ENCODE measurements at places on chromosomes 4 and X.

DNA sequence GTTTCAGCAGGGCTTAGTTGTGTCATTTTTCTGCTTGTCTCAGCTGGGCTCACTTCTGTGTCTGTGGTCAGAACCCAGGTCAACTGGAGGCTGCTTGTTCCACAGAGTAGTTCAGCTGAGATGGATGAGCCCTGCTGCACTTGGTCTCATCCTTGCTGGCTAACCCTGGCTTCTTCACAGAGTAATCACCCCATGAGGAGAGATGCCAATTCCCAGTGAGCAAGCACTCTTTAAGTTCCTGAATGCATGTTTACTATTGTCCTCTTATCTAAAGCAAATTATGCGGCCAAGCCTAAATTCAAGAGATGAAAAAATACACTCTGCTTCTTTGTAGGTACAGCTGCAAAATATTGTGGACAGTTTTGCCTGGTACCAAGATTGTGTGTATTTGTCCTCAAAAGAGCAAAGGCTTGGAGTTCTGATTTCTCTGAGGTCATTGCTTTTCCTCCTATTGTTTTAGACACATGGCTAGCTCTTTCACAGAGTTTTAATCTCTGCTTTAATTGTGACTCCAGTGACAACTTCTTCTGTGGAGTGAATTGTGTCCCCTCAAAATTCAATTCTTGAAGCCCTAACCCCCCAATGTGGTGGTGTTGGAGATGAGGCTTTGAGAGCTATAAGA lies 236.6 kb upstream of the ANKRD50 start:
- DNase-seq = no peak

GRCh38 chr4:139528377-139529005 lies 27.5 kb downstream of the SETD7 start:
- no peak for DNase-seq

DNA sequence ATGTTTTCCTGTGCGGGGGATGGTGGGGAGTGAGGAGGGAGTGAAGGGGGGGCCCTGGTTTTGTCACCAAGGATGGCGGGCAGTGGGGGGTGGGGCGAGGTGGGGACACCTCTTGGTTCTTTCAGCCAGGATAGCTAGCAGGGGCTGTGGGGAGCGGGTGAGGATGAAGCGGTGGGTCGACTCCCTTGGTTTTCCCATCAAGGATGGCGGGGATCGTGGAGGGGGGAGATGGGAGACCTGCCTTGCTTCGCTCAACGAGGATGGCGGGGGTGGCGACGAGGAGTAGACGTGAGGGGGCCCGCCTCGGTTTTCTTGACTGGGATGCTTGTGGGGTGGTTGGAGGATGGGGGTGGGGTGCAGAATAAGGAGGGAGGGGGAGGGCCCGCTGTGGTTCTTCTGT lies 643 bp downstream of the FHL1 start:
- DNase-seq = no peak

DNA sequence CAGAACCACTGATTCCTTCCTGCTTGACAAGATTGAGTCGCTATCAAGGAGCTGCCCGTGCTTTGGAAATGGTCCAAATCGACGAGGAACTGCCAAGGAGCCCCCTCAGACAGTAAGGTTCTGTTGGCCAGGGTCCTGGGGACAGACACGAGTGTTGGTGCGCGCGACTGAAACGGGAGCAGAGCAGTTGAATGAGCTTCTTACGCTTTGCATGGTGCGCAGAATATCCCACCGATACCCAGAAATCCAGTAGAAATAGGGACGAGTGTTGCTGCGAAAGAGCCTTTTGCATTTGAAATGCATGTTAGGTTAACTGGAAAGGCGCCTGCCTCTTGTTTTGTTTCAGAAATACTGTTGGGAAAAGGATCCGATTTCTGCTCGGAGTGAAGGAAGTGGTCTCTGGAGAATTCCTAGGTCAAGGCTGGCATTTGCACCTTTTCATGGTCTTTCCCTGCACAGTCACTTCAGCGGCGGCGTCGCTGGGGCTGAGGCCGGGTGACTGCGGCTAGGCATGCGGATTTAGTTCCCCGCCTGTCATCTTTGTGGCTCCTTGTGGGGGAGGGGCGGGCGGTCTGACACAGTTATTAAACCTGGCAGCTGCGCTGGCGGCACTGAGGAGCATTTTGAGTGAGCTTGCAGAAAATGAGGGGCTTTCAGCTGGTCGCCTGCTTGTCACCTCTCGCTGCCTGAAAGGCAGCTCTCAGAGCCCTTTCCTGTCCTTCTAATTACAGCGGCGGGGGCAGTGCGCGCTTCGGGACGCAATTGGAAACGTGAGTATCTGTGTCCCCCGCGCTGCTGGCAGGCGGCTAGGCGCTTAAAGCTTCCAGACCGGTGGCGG lies 51.5 kb upstream of the TRIM2 start:
- DNase-seq = peak; percentile 13

DNA sequence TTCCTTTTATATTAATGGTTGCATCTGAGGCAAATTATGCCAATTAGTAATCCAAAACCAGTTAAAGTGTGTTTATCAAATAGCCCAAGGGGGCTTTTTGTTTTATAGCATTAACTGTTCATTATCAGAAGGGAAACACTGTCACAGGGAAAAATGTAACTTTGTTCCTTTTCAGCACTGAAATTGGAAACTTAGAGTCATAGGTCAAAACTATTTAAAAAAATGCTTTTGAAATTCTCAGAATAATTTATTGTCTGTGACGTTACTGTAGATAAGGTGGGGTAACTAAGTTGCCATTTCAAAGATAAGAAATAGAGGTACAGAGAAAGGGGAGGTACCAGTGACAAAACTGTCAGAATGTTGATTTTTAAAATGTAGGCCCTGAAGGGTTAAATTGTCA lies 129.3 kb downstream of the AKAP4 start:
- no peak for DNase-seq

DNA sequence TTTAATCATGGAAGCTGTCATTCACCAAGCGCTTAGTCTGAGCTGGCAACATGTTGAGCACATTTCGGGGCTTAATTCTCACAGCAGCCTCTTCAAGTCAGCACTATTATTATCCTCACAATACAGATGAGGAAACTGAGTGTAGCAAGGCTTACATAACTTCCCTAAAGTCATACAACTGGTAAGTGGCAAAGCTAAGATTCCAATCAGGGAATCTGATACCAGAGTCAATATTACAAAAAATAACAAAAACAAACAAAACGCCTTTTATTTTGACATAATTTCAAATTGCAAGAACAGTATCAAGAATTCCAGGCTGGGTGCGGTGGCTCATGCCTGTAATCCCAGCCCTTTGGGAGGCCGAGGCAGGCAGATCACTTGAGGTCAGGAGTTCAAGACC lies 120.4 kb upstream of the DUSP21 start:
- no peak for DNase-seq

DNA sequence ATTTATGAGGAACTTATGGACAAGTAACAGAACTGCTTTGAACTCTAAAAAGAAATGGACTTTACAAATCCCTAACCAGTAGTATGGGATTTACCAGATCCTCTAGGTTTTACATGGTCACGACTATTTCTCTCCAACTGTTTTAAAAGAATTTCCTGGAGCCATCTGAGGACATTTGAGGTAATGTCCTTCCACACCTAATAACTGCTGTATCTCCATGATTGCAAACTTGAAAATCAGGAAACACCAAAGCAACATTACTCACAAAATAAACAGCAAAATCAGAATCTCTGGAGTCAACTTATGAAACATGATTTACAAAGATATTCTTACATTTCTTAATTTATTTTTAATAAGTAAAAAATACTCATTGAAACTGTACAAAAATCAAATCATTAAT lies 58.0 kb downstream of the STAP1 start:
- no peak for DNase-seq

DNA sequence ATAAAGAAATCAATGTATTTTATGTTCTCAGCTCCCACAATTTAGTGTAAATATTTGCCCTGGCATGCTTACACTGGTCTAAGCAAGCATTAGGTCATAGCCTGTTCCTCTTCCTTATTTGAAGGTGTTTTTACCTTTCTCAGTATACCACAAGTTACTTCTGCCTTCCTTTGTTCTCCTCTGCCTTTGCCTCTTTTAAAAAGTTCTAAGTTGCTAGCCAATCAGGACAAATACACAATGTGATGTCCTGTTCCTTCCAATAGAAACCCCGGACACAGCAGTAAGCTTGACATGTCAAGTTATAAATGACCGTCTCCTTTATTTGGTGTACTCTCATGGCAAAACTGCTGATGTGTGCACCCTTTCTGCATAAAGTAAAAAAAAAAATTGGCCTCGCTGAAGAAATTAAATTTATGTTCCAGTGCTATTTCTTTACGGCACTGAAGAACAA lies 49.4 kb downstream of the UGT2B10 start:
- DNase-seq = no peak

GRCh38 chr4:152161676-152162330 lies 374.1 kb downstream of the FBXW7 start:
- DNase-seq = no peak

DNA sequence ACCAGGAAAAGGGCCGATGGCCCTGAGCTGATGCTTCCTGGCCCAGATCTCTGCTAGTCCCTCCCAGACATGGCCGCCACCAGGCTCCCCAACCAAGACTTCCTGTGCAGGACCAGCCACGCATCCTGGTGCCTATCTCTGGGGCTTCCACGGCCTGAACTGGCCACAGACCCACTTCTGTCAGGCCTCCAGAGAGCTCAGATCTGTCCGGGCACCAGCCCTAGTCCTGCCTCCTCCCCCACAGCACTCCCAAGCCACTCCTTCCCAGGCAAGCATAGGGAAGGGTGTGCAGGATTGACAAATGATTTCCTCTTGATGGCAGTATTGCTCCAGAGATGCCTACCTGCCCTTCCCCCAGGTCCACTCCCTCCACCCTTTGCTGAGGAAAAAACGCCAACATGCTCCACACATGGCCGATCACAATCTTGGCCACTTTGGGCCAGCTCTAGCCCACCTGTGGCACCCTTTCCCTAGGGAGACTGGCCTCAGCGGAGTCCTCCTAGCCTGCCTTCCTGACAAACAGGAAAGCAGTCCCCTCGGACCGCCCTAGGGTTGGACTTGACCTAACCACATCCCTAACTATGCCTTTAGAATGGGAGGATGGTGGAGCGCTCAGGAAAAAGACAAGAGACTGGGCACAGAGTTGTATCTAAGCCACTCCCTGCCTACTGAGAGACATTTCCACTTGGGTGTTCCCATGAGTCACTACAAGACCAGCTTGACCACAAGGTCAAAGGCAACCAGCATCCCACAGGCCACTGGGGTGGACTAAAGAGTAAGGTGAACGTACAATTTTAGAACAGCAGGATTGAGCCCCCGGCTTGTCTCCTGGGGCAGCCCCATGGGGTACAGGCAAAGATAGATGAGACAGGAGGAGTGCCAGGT lies 277.5 kb upstream of the AGTR2 start:
- no peak for DNase-seq

DNA sequence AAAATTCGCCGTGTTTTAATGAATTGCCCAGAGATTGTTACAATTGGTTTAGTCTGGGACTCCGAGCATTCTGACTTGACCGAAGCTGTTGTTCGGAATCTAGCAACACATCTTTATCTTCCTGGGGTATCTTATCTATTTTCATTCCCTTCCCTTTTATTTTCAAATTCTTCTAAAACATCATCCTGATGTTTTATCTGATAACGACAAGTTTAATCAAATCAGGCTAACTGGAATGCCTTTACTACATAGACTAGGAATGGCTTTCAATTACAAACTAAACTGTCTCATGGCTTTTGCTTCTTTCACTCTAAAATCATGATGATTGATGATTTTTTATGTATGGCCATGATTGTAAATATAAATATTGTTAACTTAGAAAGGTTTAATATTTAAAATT lies 48.0 kb downstream of the USP53 start:
- no peak for DNase-seq

- no peak for DNase-seq
These were observed 67.0 kb downstream of the SLC7A11 start for GRCh38 chr4:138174981-138175794.

GRCh38 chr4:52202931-52203330 lies 151.8 kb downstream of the SPATA18 start:
- no peak for DNase-seq

DNA sequence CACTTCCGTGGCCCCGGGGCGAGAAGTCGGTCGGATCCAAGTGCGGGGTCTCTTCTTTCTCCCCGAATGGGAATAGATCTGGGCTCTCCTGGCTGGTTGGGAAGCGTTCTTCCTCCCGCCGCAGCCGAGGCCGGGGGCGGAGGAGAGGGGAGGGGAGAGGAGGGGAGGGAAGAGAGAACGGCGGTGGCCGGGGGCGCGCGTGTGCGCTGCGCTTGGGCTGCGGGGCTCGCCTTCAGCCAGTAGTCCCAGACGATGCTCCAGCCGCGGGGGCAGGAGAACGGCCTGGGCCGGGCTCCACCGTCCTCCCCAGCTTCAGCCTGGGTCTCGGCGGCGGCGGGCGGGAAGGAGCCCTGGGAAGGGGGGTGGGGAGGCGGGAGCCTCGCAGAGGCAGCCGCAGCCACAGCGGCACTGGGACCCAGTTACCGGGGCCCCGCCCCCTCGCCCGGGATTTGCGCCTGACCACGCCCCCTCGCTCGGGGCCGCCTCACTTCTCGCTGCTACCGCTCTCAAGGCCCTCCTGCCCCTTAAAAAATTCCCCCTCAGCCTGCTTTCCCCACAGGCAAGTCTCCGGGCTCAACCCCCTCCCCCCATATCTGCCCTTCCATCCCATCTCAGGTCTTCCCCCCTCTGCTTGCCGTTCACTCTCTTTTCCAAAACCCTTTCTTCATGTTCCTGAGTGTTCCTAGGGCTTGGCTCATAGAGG lies at the start of gene FGD1:
TSS of gene FGD1 (minus strand) at position 421 of the 703 bp plus-strand sequence. CDS start 802 bp downstream, outside the sequence.
- DNase-seq = peak; percentile 22

- DNase-seq = no peak
These were observed 37.1 kb upstream of the XPNPEP2 start for GRCh38 chrX:129701624-129702069.

GRCh38 chr4:138869165-138869564 lies 146.4 kb upstream of the NOCT start:
- no peak for DNase-seq
